Spinal cord (tissue), 10 donors: ENCODE measurements at places on chromosomes 6 and 20. TPM values are rescaled to one million over a fixed set of nuclear protein-coding genes. Genes with fewer than 3 reads are reported as not detected.

TMEM74B gene
- polyA plus RNA-seq, result 44.2 TPM

WFDC5 gene
- polyA plus RNA-seq, result 0.33 TPM

TFAP2C gene
- polyA plus RNA-seq, result 0.17 TPM

ZNF391 gene
- polyA plus RNA-seq, result 8.5 TPM

VSTM2L gene
- polyA plus RNA-seq, result 293 TPM

ENPP1 gene
- polyA plus RNA-seq, result 3.2 TPM

C6orf62 gene
- polyA plus RNA-seq, result 193 TPM

CDSN gene
- not detected for polyA plus RNA-seq

ZC2HC1B gene
- polyA plus RNA-seq, result not detected

TCF21 gene
- polyA plus RNA-seq, result 0.63 TPM

FUT9 gene
- polyA plus RNA-seq, result 24.8 TPM

TRIM31 gene
- not detected for polyA plus RNA-seq

PXDC1 gene
- 30.7 TPM for polyA plus RNA-seq

RIPOR3 gene
- 9.3 TPM for polyA plus RNA-seq

SRSF12 gene
- 27.8 TPM for polyA plus RNA-seq

CLDN20 gene
- 0.71 TPM for polyA plus RNA-seq

WFDC10B gene
- not detected for polyA plus RNA-seq

SLC22A2 gene
- polyA plus RNA-seq, result 1.2 TPM

TP53RK gene
- polyA plus RNA-seq, result 17.6 TPM

TMC2 gene
- 6.3 TPM for polyA plus RNA-seq

ADGRB3 gene
- 55.3 TPM for polyA plus RNA-seq

SNAP25 gene
- polyA plus RNA-seq, result 412 TPM

DAAM2 gene
- 159 TPM for polyA plus RNA-seq

BEND3 gene
- polyA plus RNA-seq, result 3.7 TPM

ZC3H12D gene
- polyA plus RNA-seq, result 0.79 TPM

RAET1G gene
- polyA plus RNA-seq, result 0.70 TPM

CTAGE9 gene
- not detected for polyA plus RNA-seq

LPA gene
- polyA plus RNA-seq, result 1.5 TPM

TSHZ2 gene
- 22.2 TPM for polyA plus RNA-seq

PHACTR3 gene
- 97.8 TPM for polyA plus RNA-seq

HACE1 gene
- 21.4 TPM for polyA plus RNA-seq

SLC35F1 gene
- 54.5 TPM for polyA plus RNA-seq

NPBWR2 gene
- not detected for polyA plus RNA-seq

SNX14 gene
- polyA plus RNA-seq, result 118 TPM

MPIG6B gene
- polyA plus RNA-seq, result 0.81 TPM

VPS16 gene
- 65.5 TPM for polyA plus RNA-seq

TFAP2D gene
- not detected for polyA plus RNA-seq
